ENCODE measurements at places on chromosomes 5 and 9. TPM values are rescaled to one million over a fixed set of nuclear protein-coding genes. Genes with fewer than 3 reads are reported as not detected.

Gene GDF9
- total RNA-seq = 0.80 TPM

- DNase-seq = no peak
- H3K4me3 ChIP-seq = no peak overlapping the region
- no peak overlapping the region for H3K27ac ChIP-seq
- H3K27me3 ChIP-seq = no peaks in the 10 kb centered on the region
- no peaks in the 10 kb centered on the region for H3K4me1 ChIP-seq
These were observed 206.5 kb downstream of the KCTD16 start for GRCh38 chr5:144377207-144377606.

DNA sequence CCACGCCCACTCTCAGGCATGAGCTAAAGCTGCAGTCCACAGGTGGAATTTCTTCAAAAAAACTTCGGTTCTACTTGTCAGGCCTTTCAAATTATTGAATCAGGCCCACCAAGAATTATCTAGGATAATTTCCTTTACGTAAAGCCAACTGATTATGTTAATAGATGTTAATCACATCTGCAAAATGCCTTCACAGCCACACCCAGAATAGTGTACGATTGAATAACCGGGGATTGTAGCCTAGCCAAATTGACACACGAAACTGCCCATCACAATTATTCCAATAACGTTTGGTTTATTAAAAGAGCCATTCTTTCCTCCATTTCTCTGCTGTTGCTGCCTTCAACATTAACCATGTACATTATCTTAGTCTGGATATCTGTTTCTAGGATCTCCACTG, 148.7 kb downstream of the NR3C1 start:
- no peaks in the 10 kb centered on the region for H3K27me3 ChIP-seq
- H3K4me3 ChIP-seq = no peak overlapping the region
- H3K4me1 ChIP-seq = peaks cover 1% of the 10 kb centered on the region
- no peaks in the 10 kb centered on the region for H3K36me3 ChIP-seq
- no peak overlapping the region for H3K27ac ChIP-seq

DNA sequence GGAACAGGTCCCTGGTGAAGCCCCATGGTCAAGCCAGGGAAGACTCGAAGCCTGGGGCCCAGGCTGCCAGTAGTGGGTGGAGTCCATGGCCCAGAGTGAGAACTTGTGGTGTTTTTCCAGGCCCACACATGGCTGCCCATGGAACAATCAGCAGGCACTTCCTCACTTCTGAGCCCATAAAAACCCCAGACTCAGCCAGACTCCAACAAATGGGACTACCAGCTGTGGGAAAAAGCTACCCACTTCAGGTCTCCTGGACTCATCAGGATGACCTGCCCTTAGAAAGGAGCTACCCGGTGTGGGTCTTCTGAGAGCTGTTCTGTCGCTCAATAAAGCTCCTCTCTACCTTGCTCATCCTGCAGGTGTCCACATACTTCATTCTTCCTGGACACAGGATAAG, 108.9 kb downstream of the ST8SIA4 start:
- no peaks in the 10 kb centered on the region for H3K27me3 ChIP-seq
- no peak for DNase-seq
- H3K4me3 ChIP-seq = no peak overlapping the region
- peaks cover 7% of the 10 kb centered on the region for H3K36me3 ChIP-seq

DNA sequence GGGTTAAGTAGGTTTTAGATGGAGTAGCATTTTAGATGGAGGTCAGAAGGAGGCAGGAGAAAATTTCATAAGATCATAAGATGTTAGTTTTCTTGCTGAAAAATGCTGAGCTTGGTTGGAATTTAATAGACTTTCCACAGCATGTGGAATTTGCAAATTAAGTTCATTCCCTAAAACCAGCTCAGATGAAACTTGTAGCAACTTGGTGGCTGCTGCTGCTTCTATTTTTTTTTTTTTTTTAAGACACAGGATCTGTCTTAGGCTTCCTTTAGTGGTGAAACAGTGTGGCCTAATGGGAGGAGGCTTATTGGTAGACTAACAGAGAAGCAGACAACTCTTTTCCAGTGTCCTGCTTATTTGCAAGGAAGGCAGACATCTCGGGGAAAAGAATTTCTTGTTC, 154.5 kb downstream of the AOPEP start:
- no peak overlapping the region for H3K4me3 ChIP-seq
- peaks cover 12% of the 10 kb centered on the region for H3K4me1 ChIP-seq
- no peaks in the 10 kb centered on the region for H3K27me3 ChIP-seq
- DNase-seq = no peak

GRCh38 chr9:100938507-100938906, 90.0 kb upstream of the PLPPR1 start:
- H3K27ac ChIP-seq = no peak overlapping the region
- no peaks in the 10 kb centered on the region for H3K4me1 ChIP-seq
- no peaks in the 10 kb centered on the region for H3K36me3 ChIP-seq
- no peak for DNase-seq

GRCh38 chr9:114099669-114100270, 678 bp upstream of the KIF12 start:
- H3K27ac ChIP-seq = no peak overlapping the region
- peaks cover 46% of the 10 kb centered on the region for H3K27me3 ChIP-seq
- H3K4me3 ChIP-seq = no peak overlapping the region
- no peaks in the 10 kb centered on the region for H3K36me3 ChIP-seq
- H3K4me1 ChIP-seq = peaks cover 1% of the 10 kb centered on the region
- DNase-seq = no peak

- peaks cover 3% of the 10 kb centered on the region for H3K36me3 ChIP-seq
- no peak overlapping the region for H3K27ac ChIP-seq
- H3K27me3 ChIP-seq = no peaks in the 10 kb centered on the region
- no peak overlapping the region for H3K4me3 ChIP-seq
- DNase-seq = no peak
These were observed 201.1 kb downstream of the SNX18 start for GRCh38 chr5:54718656-54719055.

Gene ADAMTS6
- total RNA-seq = 4.3 TPM

GRCh38 chr5:72815580-72816283, 729 bp upstream of the TNPO1 start:
- H3K27ac ChIP-seq = no peak overlapping the region
- no peak for DNase-seq
- H3K36me3 ChIP-seq = no peaks in the 10 kb centered on the region

Measured in activated naive CD8-positive, alpha-beta T cell treated with anti-CD3 and anti-CD28 coated beads, Interleukin-2, amount 10 ng/mL, durations not matched to agents 7 days and 5 days (primary cell).